ENCODE measurements at places on chromosomes 11 and 22.

- no peak for DNase-seq
Measured at GRCh38 chr11:45052361-45052760, 94.1 kb upstream of the PRDM11 start.

- no peak for DNase-seq
Measured at GRCh38 chr11:44993971-44994704, 43.5 kb upstream of the TP53I11 start.

DNA sequence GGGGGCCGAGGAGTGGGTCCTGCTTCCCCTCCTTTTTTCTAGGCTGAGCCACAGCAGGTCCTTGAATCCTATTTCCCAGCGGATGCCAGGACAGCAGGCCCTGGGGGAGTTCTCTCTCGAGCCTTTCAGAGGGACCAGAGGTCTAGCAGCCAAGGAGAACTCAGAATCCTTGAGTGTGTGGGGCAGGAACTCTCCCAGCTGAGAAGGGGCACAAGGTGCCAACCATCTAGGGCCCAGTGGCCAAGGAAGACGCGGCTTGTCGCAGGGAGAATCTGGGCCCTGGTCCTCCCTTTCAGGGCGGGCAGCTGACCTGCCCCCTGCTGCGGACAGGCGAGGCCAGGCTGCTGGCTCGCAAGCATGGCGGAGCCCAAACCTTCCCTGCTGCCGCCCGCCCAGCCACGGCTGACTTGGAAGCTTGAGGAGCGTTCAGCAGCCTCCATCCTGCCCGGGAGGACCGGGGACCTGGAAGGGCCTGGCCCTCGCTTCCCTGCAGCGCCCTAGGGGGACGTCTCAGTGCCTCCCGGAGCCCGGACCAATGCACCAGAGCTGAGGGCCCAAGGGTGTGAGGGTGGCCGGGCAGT lies 972 bp upstream of the TSSC4 start:
- no peak for DNase-seq

DNA sequence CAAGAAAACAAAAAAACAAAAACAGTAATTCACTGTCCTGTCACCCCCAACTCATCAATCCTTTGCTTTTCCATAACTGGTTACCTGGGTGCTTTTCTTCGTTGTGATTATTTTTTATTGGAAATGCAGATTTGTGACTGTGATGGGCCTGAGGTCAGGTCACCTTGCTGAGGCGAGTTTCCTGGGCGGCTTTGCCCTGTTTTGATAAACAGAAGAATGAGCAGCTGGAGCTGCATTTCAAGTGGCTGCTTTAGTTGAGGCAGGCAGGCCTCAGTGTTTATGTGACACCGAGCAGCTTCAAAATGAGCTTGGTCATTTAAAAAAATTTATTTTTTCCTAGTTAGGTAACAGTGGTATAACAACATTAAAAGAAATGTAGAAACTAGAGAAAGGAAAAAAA lies 22.2 kb downstream of the PTPRJ start:
- no peak for DNase-seq

GRCh38 chr22:31276426-31277167 lies 15.7 kb downstream of the PIK3IP1 start:
- DNase-seq, result no peak

- no peak for DNase-seq
Measured at GRCh38 chr11:80448709-80449108, 1007.9 kb upstream of the TENM4 start.

DNA sequence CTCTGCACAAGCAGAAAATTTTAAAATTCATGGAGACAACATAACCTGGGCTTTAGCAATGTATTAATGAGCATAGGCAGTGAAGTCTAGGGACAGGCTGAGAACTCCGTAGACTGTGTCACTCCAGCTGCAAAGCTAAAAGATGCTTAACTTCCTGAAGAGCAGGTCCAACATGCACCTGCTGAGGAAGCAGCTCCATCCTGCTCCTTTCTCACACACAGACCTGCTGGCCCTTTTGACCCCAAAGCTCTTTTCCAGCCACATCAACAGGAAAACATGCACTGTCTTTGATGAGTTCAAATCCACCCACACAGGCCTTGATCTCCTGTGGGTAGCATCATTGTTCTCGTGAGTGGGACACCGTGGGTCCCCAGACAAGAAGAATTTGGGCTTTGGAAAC lies 36.0 kb downstream of the SYN3 start:
- DNase-seq, result no peak

Measured in central memory CD4-positive, alpha-beta T cell (primary cell).